SJCRH30 (cell line): ENCODE measurements at places on chromosomes 7 and 10.

DNA sequence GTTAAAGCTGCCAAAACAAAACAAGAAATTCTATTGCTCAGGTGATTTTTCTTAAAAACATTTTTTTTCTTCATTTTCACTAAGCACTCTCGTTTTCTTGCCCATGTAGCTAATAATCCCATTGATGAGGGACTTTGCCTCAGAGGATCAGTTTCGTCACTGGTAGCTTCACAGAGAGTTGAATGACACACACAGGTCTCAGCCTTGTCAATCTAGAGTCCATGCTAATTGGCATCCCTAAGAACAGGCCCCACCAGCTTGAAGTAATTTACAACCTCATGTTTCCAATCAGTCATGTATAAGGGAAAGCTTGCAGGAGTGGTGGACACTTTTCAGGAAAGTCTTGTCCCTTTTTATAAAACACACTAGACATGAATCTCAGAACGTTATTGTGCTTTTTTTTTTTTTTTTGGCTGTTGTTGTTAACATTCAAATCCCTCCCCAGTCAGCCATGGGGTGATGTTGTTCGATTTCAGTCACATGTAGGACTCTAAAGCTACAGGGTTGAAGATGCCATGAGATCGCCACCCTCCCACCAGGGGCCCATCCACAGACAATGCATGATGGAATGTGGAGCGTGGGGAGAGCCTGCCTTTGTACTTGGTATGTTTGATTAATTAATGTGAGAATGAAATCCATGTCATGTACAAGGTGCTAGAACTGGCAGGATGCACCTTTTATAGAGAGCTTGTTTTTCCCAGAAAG lies 232.4 kb upstream of the FZD8 start:
- no peak for DNase-seq

DNA sequence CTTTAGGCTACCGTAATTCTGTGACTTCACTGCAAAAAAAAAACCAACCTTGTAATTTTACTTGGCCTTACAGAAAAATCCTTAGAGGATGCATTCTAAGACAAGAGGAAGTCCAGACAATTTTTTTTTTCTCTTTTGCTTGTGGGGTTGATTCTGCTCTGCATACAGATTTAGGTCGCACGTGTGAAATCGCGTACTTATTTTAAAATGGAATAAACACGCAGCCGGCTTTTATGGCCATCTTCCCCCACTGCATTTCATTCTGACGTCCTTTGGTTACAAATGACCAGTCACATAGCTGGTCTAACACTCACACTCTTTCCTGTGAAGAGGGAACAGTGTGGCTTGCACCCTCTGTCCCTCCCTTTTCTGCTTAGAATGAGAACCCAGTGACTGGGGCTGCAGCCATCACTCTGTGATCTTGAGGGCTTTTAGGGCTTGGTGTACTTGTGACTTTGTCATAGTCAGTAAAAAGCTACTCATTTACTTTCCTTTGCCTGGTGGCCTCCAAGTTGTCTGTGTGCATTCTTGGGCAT lies 63.6 kb upstream of the CARD11 start:
- DNase-seq, result no peak

GRCh38 chr10:124849111-124849773 lies 47.6 kb downstream of the ABRAXAS2 start:
- no peak for DNase-seq

DNA sequence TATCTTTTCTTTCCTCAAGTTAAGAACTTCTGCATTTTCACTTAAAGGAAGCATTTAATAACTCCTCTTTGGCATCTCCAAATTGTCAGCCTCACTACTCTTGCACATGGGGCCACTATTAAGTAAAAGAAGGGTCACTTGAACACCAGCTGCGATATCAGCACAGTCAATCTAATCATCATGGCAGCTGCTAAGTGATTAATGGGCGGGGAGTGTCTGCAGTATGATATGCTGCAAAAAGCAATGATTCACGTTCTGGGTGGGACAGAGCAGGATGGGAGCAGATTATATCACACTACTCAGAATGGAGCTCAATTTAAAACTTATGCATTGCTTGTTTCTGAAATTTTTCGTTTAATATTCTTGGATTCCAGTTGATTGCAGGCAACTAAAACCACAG lies 447.4 kb upstream of the PFKP start:
- no peak for DNase-seq

- no peak for DNase-seq
These were observed 1.5 kb upstream of the GRID1 start for GRCh38 chr10:86368046-86368445.

DNA sequence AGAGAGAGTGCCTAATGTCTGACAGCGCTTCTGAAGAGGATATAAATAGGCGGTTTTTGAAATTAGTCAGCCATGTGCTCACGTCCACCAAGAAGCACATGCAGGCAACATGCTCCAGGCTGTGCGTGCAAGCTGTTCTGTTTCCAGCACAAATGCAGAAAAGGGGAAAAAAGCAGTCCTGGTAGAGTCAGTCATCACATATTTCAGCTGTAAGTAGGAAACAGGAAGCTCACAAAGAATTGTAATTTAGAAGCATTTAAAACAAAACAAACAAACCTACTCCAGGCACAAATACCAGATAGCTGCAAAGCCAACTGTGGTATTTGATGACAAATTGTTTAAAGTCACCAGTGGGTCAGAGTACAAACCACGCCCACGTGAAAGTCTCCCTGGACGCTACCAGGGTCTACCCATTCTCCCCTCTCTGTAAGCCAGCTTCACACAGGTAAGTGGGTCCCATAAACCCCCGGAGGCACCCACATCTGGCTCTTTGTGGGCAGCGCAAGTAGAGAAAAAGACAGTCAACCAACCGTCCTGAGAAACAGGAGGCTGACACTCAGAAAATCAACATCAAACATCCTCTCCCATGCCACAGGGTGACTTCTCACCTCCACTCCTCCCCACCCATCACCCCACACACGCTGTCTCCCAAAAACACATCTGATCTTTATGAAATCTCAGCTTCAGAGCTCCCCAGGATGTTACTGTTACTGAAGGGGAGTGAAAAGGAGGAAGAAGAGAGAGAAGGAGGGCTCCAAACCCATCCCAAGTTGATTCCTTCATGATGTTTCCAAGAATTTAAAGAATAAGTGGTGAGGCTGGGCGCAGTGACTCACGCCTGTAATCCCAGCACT lies 186.4 kb downstream of the FAM107B start:
- DNase-seq, result no peak

DNA sequence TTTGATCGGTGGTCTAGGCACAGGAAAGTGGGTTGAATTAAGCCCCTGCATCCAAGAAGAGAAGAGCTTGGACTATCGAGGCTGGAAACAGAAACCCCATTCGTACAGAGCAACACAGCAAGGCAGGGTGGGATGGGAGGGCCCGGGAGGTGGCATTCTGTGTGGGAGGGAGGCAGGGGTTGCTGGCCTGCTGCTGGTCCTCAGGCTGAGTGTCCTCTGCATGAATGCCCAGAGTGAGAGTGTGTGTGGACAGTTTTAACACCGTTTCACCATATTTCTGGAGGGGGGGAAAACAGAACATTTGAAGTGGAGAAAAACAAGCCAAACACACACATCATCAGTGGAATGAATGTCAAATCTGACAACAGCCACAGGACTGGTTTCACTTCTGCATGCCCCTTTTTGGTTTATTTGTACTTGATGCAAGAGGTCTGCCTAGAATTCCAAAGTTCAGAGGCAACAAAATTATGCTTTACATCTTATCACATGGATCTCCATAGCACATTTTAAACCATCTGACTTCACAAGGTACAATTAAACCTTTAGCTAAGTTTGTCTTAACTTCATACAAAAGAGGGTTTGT lies 11.1 kb upstream of the ENO4 start:
- no peak for DNase-seq

DNA sequence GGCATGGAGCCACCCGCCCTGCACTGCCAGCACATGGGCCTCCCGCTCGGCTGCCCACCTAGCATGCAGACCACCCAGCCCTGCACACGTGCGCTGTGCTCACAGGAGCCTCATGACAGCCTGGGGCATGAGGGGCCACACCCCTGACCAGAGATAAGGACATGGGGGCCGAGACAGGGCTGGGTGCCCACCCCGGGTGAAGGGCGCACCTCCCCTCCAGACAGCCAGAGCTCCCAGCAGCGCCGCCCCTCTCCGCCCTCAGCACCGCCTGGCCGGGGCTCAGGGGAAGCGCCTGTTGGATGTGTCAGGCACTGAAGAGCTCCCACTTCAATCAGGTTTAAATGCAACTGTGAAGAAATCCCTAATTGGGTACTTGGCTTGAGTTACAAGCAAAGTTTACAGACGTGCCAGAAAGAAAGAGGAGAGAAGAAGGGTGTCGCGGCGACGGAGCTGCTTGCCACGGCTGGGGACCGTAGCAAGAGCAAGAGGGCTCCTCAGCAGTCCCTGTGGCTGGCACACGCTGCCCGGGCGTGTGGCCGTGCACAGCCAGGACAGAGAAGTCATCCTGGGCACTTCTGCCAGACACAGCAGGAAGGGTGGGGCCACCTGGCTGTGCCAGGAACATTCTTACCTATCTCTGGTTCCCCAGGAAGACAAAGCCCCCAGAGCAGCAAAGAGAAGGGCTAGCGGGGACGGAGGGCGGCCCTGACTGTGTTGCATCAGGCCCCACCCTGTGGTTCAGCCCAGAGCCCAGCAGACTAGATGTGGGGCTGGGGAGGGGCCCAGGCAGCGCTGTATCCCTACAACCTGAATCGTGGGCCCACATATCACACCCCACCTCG lies 247.4 kb downstream of the ELFN1 start:
- DNase-seq, result no peak

GRCh38 chr10:118473305-118473960 lies 122.0 kb downstream of the PRLHR start:
- peak; percentile 66 for DNase-seq

DNA sequence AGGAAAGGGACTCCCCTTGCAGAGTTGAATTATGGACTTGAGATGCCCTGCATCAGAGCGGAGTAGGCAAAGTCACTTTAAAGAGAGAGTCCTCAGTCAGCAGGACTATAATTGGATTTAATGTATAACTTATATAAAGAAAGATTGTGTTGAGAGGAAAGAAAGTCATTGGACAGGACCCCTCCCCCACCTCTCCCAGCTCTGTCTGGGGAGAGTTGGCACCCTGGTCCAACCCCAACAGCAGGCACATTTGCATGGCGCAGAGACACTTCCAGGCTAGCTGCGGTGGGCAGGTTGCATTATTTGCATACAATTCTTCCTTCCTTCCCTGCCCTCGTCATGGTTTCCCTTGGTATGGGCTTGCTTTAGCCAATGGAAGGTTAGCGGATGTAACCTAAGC lies 46.1 kb upstream of the NPTX2 start:
- DNase-seq, result no peak

- DNase-seq, result no peak
These were observed 3.0 kb downstream of the GUSB start for GRCh38 chr7:65978891-65979582.

DNA sequence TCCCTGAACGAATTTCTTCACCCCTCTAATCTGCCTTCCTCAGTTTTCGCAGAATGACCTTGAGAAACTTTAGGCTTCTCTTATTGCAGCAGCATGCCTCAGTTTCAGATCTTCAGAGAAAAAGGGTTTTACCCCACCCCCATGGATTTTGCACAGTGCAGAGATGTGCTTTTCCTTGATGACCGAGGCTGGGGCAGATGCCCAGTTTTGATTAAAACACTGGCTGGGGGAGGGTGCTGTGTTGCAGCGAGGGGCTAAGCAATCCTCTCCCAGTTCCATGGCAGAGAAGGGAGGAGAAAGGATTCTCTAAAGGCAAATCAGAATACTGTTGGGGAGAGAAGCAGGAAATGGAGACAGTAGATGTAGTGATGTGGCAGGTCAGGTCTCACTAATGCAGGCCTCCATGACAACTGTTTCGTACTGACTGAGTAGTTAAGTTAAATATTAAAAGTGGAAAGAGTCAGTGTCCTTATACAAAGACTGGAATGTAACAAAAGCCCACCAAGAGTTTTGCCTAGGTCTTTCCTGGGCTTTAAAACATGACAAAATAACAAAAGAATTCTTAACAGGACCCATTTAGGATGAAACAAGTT lies 50.8 kb upstream of the PDZD8 start:
- no peak for DNase-seq

- no peak for DNase-seq
These were observed 447.8 kb upstream of the FZD8 start for GRCh38 chr10:36089790-36090440.

DNA sequence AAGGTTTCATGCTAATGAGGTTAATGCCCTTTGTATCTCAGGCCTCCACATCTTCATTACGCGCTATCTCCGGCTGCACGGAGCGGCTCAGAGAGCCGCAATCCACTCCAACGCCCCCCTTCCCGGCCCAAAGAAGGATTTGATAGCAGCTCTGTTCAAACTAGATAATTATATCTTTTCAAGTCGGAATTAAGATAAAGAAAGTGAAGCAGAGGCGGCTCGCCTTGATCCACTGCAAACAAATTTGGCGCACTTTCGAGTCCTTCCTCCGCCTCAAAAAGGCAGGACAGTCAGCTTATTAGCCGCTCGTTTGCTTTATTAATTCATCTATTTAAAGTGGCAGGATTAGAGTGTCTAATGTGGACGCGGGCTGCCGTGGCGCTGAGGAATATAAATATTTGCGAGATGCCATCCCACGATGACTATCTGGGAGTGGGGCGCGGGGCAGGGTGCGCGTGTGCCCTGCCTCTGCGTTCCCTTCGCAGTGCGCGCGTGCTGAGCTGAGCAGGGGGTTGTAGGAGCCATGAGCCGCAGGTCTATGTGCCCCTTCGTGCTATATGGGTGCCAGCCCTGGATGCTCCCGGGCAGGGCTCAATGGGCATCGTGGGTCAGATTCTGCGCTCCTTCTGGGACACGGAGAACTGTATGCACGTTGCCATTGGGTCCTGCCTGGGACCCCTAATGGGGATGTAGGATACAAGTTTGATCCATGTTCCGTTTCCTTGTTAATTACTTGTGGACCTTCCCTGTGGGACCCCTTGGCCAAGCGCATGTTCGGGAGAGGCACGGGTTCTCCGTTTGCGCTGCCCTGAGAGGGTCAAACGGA lies 9.0 kb downstream of the EMX2 start:
- no peak for DNase-seq

DNA sequence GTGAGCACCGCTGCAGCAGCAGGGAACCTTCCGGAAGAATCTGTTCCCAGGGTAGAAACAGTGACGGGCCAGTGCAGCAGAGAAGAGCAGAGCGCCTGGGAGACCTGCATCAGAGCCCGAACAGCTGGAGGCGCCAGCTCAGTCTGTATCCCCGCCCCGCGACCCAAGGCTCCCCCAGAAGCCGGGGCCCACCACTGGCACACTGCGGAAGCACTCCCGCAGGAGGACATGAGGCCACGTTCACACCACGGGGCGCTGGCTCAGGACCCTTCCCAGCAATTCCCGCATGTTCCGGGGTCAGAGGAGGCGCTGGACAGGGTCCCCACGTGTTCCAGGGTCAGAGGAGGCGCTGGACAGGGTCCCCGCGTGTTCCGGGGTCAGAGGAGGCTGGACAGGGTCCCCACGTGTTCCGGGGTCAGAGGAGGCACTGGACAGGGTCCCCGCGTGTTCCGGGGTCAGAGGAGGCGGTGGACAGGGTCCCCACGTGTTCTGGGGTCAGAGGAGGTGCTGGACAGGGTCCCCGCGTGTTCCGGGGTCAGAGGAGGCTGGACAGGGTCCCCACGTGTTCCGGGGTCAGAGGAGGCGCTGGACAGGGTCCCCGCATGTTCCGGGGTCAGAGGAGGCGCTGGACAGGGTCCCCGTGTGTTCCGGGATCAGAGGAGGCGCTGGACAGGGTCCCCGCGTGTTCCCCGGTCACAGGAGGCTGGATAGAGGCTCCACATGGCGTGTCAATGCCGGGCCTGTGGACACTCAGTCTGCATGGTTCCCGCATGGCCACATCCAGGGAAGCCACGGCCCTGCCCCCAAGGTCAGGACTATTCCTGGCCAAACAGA lies 117.6 kb downstream of the MAD1L1 start:
- no peak for DNase-seq

GRCh38 chr7:101749891-101750290 lies 67.5 kb upstream of the CUX1 start:
- DNase-seq, result no peak
